ENCODE measurements at places on chromosomes 5 and 9.

GRCh38 chr5:125049721-125050702 is 303.6 kb upstream of the ZNF608 start:
- no peak for DNase-seq

DNA sequence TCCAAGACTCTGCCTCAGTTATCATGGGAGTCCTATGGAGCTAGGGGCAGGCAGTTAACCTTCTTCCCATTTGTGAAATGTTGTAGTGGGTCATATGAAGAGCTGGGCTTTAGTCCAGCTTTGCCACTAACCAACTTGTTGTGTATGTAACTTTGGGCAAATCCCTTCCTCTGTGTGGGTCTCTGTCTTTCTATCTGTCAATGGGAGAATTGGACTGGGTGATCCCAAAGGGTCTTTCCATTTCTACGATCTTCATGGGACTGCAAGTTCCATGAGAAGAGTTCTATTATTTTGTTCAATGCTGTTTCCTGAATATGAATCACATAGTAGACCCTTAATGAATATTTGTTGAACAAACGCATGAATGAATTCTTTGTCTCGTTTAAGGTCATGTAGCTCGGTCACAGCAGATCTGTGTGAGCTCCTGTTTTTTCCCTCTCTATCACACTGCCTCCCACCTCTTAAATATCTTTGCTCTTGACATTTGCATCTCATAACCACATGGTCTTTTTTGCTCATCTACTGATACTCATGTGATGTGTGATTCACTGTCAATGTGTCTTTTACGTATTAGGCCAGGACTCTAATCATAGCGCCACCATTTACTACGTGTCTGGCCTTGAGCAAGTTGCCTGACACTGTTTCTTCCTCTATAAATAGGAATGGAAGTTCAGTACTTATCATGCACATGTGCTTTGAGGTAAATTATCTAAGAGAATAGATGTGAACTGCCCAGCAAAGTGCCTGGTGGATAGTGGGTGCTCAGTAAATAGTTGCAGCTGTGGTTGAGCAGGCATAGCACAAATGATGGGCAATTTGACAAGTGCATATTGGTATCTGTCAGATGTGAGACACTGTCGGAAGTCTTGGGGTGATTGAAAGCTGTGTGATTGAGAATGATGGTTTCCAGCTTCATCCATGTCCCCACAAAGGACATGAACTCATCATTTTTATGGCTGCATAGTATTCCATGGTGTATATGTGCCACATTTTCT is 37.4 kb downstream of the PTTG1 start:
- no peak for DNase-seq

GRCh38 chr5:153404747-153405146 is 85.7 kb upstream of the GRIA1 start:
- DNase-seq, result no peak

DNA sequence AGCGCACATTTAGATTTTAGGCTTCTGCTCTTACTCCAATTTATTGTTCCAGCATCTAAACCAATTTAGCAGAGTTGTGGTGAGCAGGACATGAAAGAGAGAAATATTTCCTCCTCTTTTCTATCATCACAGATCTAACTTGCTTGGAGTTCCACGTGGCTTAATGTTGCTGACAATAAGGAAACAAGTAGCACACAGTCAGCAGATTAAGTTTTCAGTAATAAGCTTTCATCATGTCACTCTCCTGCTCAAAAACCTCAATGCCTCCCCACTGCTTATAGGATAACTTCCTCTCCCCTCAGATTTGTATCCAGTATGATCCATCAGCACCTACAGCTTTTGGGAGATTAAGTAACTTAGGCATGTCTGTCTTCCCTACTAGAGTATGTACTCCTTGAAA is 10.4 kb upstream of the SSBP2 start:
- no peak for DNase-seq

- no peak for DNase-seq
These were observed 301.6 kb downstream of the EBF1 start for GRCh38 chr5:158798140-158798539.

DNA sequence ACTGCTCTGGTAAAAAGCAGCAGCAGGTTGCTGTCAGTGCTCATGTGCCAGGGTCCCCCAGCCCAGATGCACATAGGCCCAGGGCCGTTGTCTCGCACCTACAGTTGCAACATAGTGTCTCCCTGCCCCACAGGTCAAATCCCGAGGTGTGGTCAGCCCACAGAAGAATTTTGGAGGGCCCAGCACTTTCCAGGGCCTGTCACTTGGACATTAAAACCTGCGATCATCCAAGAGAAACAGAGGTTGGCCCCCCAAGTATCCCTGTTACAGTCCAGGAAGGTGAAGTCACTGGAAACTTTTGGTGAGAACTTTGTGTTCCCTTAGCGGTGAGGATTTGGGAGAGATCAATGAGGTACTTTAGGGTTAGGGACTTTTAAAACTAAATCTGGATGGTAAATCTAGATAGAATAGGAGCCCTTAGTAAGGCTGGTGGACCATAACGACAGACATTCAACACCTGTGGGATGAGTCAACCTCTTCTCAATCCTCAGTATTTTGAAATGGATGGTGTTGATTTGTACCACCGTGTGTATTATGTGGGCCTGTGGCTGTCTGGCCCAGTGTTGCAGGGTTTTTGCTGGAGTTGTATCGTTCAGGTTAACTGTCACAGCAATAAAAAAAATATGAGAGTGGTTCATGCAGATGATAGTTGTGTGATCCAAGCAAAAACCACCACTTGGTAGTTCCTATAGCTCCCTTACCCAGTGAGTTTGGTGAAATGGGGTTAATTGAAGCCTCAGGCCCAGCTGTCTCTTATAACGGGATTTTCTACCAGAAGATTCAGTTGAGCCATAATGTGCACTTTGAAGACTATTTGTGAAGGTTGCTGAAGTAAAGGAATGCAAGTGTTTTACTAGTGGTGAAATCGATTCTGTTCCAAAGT is 19.2 kb downstream of the OR2S2 start:
- DNase-seq, result no peak

DNA sequence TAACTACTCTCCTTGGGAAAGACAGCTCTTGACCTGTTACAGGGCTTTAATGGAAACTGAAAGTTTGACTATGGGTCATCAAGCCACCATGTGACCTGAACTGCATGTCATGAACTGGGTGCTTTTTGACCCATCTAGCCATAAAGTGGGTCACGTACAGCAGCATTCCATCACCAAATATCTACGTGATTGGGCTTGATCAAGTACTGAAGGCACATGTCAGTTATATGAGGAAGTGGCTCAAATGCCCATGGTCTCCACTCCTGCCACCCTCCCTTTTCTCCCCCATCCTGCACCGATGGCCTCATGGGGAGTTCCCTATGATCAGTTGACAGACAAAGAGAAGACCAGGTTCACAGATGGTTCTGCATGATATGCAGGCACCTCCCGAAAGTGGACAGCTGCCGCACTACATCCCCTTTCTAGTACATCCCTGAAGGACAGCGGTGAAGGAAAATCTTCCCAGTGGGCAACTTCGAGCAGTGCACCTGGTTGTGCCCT is 7.3 kb upstream of the FCN1 start:
- no peak for DNase-seq

- DNase-seq, result no peak
These were observed 1.9 kb downstream of the VLDLR start for GRCh38 chr9:2623288-2624050.

DNA sequence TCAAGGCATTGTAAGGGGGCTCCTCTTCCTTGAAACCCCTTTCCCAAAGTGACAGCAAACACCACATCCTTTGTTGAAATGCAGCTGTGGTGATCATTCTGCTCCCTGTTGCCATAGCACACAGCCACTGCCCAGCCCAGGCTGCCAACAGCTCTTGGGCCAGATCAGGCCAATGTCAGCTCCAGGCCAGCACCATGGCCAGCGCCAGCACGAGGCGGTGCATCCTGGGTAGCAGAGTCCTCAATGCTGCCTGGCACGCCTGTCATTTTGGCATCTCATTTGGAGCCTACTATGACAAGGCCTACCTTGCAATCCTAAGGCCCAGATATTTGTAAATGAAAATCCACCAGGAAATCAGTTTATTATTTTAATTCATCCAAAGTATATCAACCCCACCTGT is 390.6 kb downstream of the DNAH5 start:
- DNase-seq, result no peak

- no peak for DNase-seq
These were observed 298.4 kb upstream of the IRX4 start for GRCh38 chr5:2181149-2181548.

DNA sequence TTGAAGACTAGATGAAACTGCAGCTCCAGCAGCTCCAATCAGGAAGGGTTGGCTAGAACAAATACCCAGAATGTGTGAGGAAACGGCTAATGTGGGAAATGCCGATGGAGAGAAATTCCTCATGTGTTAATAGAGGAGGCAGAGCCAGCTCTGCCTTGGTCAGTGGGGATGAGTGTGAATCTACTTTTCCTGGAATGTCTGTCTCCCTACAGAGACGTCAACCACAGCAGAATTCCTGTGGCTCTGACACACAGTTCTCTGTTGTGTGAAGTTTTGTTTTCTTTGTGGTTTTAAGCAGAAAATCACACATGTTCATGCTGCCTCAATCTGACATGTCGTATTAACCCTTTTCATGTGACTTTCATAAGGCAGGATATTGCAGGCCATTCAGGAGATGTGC is 476.6 kb upstream of the WWC1 start:
- no peak for DNase-seq

GRCh38 chr5:60636001-60636400 is 64.0 kb downstream of the DEPDC1B start:
- no peak for DNase-seq

GRCh38 chr5:62572918-62573514 is 5.6 kb upstream of the LRRC70 start:
- DNase-seq, result no peak

DNA sequence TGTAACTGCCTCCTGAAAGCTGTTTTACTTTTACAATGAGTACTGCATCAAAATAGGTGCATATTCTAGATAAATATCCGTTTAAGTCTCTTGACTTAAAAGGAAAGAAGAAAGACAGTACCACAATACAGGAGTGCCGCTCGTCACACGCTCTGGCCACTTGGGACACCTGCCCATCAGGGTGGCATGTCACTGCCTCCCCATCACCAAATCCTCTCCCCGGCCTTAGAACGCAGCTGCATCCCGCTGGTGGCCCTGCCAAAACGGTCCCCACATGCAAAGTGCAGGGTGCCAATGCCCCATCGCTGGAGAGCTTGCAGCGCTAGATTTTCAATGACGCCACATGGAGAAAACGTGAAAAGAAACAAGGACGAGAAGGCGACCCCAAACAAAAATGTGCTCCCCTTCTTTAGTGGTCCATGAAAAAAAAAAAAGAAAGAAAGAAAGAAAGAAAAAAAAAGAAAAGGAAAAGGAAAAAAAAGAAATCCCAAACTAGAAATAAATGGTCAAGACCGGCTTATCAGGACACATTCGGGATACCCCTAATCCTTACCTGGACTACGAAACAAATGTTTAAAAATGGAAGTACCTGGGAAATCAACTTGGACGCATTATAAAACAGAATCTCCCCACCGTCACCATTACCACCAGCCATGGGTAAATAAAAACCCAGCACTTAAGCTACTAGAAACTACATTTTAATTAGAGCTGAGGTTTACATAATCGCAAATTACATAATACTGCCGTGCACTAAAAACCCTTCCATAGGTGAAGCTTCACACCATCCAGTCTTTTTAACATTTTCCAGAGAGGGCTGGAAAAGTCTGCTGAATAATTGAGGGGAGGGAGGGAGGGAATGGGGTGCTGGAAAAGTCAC is 1.0 kb downstream of the ANKH start:
- no peak for DNase-seq

DNA sequence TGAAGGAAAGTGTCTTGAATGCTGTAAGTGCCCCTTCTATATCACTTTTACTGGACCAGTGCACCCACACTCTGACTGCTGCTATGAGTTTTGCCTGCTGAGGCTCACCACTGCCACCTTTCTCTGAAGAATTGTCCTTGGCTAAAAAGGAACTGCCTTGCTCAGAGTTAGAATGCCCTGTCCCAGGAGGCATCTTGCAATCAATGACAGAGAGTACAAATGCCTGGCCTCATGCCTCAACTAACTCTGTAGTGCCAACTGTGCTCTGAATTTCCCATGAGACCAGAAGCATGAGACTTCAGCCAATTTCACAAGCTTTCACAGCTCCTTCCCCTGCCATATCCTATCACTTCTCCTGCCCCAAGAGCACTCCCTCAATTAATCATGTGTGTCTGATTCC is 569.7 kb downstream of the ZNF608 start:
- DNase-seq, result no peak

- no peak for DNase-seq
These were observed 72.9 kb upstream of the SLC44A1 start for GRCh38 chr9:105171589-105171988.

- DNase-seq, result no peak
These were observed 786 bp upstream of the HRCT1 start for GRCh38 chr9:35905051-35905781.
